Hair follicular keratinocyte (primary cell): ENCODE measurements at places on chromosomes 1 and 21. TPM values are rescaled to one million over a fixed set of nuclear protein-coding genes. Genes with fewer than 3 reads are reported as not detected.

The CACNA1E gene
- total RNA-seq, result not detected in 2 replicates

The HDAC1 gene
- total RNA-seq, result 70.8 and 91.0 TPM in 2 replicates

The TACSTD2 gene
- 45.0 and 54.6 TPM in 2 replicates for total RNA-seq

The SPTA1 gene
- total RNA-seq, result not detected in 2 replicates

The TSPAN1 gene
- total RNA-seq, result 31.9 and 57.6 TPM in 2 replicates

The NBPF26 gene
- total RNA-seq, result 6.2 and 9.5 TPM in 2 replicates

The NHLH1 gene
- total RNA-seq, result not detected in 2 replicates

The SLC41A1 gene
- total RNA-seq, result 16.3 and 16.6 TPM in 2 replicates

The KRTAP12-2 gene
- total RNA-seq, result not detected in 2 replicates

The MFAP2 gene
- total RNA-seq, result 62.6 and 91.4 TPM in 2 replicates

The INSRR gene
- not detected in 2 replicates for total RNA-seq
